Cerebellar nuclear complex (tissue), 1 donor: ENCODE measurements at places on chromosomes 1 and 21.

DNA sequence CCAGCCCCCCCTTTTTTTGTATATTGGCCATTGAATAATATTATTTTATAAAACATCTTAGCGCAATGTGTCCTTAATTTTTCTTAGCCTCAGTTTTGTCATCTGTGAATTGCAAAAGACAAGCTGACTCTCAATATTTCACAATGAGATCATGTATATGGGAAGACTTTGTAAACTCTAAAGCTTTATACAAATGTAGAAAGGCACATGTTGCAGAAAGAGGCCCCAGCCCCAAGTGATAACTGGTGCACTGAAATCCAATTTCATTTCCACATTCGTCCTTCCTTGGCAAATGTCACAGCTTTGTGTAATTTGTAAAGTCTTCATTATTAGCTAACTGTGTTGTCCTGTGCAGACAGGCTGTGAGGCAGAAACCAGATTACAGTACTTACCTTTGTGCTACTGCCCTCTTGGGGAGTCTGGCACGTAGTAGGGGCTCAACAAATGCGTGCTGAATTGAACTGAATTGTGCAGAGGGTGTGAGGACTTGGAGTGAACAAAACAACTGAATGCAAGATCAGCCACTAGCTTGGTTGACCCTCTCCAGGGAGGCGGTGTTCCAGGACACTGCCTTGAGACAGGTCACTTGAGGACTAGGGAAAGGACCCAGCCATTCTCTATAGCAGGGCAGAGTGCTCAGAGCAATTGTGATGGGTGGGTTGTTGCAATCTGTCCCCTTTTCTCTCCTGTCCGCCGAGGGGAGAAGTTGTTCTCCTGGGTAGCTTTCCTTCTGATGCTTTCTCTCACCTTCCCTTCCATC, 74.6 kb downstream of the LMO4 start:
- no peak for DNase-seq

- no peak for DNase-seq
These were observed 22.0 kb downstream of the COA6 start for GRCh38 chr1:234395297-234395696.

DNA sequence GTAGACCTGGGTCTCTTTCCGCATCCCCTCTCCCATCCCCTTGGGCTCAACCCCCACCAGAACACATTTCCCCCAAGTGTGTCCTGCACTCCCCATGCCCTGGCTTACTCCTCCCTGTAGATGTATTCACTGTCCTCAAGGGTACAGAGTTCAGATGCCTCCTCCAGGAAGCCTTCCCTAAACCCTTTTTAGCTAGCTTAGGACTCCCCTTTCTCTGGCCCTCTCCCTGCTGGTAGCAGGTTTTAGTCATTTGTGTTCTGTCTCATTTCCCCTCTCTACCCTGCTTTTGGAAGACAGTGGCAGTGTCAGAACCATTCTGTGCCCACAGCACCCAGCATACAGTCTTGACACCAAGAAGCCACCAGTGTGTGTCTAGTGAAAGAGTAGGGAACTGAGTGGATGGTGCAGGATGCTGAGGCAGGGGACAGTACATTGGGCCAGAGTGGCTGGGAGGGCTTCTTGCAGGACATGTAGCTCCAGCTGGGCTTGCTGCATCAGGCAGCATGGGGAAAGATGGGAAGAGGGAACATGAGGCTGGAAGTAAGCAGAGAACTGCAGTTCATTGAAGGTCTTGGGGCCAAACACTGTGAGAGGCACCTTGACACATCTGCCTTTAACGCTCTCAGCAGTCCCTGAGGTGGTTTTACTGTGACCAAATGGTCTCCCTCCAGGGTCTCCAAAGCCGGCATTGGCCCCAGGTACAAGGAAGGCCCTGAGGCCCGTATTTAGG, 2.5 kb downstream of the FOXO6 start:
- DNase-seq = no peak

GRCh38 chr1:159705904-159706256, 8.5 kb downstream of the CRP start:
- DNase-seq = no peak

GRCh38 chr1:232244426-232244825, 385.5 kb downstream of the SIPA1L2 start:
- no peak for DNase-seq

- DNase-seq = no peak
These were observed 3.3 kb downstream of the PAFAH2 start for GRCh38 chr1:25994402-25995150.

DNA sequence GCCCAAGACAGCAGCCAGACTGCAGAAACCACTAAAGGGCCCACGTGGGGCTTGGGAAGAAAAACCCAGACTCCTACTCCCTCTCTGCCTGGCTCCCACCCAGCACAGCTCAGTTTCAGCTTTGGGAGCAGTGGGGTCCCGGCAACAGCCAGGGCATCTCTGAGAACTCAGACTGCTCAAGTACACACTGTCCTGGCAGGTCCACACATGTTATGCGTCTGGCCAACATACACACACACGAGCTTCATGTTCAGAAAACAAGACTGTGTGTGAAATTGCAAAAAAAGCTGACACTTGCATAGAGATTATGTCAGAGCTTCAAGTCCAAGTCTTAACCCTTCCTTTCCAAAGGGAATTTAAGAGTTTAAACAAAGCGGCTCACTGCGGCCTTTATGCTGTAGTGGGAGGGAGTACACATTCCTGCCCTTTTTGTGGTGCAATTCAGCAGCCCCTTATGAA, 136.6 kb upstream of the CD34 start:
- DNase-seq = no peak

DNA sequence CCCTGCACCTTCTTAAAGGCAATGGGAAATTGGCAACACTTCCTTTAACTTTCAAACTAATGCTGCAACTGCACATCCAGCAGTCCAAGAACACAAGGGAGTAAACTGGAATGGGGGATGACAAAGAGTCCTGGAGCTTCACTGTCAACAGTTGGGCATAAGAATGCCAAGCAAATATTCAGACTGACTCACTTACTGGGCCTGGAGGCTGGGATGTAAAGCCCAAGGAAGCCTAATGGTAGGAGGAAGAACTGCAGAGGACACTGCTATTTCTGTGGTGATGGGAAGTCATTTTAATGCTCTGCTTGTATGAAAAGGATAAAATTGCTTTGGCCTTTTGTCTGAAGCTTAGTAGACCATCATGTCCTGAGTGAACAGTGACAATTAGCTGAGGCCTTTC, 15.7 kb upstream of the DMRTA2 start:
- no peak for DNase-seq

GRCh38 chr1:183638649-183639387, 3.2 kb upstream of the ARPC5 start:
- DNase-seq = no peak
